ENCODE measurements at places on chromosomes 6 and 20.
A peak's percentile ranks its signal among the peaks of the same experiment; 100 is the strongest.

DNA sequence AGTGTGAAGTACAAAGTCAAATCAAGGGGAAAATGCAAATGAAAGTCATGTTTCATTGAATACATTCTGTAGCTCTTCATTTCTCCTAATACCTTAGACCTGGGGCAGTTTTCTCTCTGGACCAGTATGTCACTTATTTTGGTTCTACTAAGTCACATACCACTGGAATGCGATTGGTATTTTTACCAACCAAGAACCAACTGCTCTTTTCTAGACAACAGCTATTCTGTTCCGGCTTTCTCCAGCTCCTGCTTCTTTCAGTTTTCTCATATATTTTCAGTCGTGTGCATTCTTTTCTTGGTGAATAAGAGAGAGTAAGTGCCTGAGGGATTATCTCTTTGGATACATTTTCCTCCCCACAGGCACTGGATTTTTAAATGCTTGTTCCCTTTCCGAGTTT, 39.2 kb upstream of the SPACA1 start:
- DNase-seq = no peak

GRCh38 chr6:4136354-4136831, 1.0 kb upstream of the ECI2 start:
- DNase-seq = no peak

DNA sequence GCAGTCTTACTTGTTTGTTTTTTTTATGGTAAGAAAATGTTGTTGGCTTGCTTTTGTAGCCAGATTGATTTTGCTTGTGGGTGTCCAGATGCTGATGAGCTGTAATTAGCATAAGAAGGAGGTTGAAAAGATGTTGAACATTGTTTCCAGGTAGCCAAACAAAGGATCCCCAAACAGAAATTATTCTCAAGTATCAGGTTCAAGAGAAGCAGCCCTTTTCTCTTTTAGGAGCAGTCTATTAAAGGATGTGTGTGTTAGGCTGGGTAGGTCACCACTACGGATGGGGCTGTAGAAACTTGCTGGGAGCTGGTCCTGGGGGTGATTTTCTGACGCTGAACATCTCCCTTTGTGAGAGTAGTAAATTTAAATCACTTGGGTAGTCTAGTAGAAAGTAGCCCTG, 86.9 kb upstream of the VSTM2L start:
- DNase-seq = peak; percentile 57

- no peak for DNase-seq
These were observed 2.0 kb downstream of the ROS1 start for GRCh38 chr6:117423754-117424153.

GRCh38 chr6:112086744-112087135, 542 bp downstream of the TUBE1 start:
- peak; percentile 41 for DNase-seq

- no peak for DNase-seq
These were observed 9.2 kb downstream of the ENTPD6 start for GRCh38 chr20:25204550-25205276.

- no peak for DNase-seq
These were observed 577.4 kb downstream of the HTR1B start for GRCh38 chr6:76885861-76886301.

GRCh38 chr6:20680697-20681165, 146.5 kb downstream of the CDKAL1 start:
- DNase-seq = no peak

DNA sequence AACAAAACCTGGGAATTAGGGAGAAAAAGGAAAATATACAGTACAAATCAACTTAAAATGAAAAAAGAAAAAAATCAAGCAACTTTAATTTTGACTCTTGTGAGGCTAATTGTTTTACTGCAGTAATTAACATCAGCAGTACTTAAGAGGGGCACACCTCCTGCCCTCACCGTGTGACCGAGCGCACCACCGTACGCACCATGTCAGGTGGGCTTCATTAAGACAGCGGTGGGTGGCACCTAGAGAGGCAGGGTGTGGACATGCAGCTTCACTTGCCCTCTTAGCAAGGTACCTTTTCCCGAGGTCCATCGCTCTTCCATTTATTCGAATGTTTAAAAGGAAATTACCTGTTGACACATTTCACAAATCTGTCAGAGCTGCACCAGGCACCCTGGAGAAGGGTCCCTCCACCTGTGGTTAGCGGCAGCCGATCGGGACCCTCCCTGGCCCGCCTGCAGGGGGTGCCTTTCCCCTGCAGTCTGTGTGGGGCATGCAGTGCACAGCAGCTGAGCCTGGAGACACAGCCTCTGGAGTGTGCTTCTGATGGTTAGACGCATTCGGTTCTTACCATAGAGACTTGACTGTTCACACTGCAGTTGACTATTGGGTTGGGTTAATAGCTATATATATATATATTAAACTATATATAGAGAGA, 184.1 kb downstream of the TMEM242 start:
- DNase-seq = no peak

DNA sequence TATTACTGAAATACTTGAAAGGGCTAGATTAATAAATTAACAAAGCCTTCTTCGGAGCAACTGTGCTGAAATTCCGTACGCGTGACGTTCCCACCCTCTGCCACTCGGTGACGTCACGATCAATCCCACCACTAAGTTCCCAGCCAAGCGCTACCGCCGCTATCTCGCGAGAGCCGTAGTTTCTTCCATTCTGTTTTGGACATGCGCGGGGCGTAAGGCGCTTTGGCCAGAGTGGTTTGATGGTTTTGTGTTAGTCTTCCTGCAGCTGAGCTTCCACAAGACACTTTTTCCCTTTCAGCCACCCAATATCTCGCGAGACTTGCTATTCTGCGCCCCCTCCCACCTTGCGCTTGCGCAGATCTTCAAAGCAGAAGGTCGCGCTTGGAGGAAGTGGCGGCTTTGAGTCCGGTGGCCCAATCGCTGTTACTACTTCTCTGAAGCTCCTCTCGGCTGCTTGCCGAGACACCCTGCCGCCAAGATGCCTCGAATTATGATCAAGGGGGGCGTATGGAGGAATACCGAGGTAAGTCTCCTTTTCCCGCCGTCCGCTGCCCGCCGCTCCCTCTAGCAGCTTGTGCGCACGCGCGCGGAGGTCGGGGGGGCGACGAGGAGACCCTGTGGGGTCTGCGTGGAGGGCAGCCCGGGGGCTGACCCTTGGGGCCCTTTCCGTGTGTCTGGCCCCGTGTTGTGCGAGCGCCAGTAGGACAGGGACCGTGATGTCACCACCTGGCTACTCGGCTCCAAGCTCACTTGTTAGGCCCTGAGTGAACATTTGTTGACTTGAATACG, at the start of gene CDC5L:
CDC5L (plus strand) TSS at position 361 of the 789 bp plus-strand sequence; CDS start at position 479, 118 bp downstream.
- DNase-seq = peak; percentile 98

DNA sequence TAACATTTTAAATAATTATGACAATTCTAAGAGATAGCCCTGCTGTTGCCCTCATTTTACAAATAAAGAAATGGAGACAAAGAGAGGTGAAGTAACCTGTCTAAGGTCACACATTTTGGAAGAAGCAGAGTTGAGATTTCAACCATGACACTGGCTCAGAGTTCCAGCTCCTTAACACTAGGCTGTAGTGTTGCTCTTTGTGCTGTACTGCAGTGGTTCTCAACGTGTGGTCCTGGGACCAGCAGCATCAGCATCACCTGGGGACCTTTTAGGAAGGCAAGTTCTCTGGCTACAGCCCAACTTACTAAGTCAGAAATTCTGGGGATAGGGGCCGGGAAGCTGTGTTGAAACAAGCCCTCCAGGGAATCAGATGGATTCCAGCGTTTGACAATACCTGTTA, 62.4 kb upstream of the FERMT1 start:
- no peak for DNase-seq

DNA sequence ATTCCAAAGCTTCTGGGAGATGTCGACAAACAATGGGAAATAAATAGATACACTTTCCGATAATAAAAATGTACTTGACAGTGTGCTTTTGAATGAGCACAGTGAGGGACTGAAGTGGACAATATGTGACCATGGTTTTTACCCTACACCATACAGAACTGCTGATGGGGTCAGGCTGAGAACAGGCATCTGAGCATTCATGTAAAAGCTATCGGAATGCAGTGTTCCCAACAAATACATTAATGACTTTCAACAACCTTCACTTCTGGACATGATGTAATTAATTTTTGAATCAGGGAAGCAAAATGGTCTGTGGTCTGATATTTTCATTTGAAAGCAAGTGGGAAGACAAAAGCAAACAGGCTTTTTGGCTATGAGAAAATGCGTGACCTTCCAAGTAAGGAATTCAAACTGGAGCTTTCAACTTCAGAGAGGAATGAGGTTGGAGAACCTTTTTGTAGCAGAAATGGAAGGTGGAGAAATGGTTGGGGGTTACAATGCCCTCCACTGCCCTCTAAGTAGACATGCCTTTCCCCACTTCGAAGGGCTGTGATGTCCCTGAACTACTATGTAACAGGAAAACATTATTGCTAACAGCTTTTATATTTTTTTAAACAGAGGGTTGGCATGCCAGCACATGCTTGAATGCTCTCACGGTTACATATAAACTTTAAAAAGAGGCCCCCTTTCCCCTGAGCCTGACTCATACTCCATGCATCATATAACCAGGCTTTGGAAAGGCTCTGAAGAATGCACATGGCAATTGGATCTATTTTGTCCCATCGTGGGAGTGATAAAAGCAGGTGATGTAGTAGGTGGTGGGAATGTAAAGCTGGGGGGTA, 203.5 kb upstream of the CITED2 start:
- no peak for DNase-seq

GRCh38 chr6:117547688-117548621, 54.4 kb downstream of the GOPC start:
- DNase-seq = no peak

DNA sequence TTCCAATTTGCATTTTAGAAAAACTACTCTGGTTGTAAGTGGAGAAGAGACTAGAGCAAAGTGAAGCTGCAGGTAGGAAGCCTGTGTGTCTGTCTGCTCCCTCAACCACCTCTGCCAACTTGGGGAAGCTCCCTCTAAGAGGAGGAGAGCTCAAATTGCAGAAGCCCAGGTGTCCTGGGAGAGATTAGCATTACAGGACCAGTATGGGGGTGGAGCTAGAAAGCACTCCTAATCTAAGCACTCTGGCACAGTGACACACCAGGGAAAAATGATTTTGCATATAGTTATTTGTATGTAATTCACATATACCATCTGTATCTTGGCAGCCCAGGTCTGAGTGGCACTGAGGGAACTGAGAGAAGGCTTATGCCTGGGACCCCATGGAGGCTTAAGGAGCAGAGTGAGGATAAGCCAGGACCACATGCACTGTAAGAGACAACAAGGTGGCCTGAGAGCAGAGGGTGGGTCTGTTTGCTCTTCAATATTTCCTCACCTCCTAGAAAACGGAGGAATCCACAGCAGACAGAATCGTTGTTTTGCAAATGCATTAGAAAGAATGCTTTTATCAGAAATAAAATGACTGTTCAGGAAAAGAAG, 13.6 kb downstream of the GSTA2 start:
- no peak for DNase-seq

DNA sequence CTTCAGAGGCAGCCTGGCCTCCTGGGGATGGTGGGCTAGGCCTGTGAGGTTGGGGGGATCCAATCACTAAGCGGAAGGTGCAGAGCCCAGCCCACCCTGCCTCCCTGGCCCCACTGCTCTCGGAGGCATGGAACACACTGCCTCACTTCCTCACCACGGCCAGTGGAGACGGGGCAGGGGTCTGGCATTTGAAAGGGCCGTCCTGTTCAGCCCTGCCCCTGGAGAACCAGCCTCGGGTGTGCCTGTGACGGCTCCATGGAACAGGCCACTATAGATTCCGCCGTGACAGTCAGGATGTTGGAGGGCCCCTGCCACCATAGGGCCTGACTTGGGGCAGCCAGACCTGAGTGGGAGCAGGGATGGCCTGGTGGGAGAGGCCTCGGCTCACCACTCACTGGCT, 110.2 kb downstream of the DACT2 start:
- DNase-seq = no peak

GRCh38 chr6:130167655-130168054, 55.1 kb downstream of the SAMD3 start:
- no peak for DNase-seq

GRCh38 chr6:6714118-6714897, 125.8 kb downstream of the LY86 start:
- no peak for DNase-seq

- DNase-seq = no peak
These were observed 71.2 kb upstream of the THBS2 start for GRCh38 chr6:169324656-169325459.

GRCh38 chr6:129908858-129909257, 47.7 kb upstream of the TMEM244 start:
- no peak for DNase-seq

- no peak for DNase-seq
These were observed 10.6 kb downstream of the NFATC2 start for GRCh38 chr20:51531712-51532456.

- DNase-seq = no peak
These were observed 81.9 kb upstream of the E2F3 start for GRCh38 chr6:20319520-20320357.

DNA sequence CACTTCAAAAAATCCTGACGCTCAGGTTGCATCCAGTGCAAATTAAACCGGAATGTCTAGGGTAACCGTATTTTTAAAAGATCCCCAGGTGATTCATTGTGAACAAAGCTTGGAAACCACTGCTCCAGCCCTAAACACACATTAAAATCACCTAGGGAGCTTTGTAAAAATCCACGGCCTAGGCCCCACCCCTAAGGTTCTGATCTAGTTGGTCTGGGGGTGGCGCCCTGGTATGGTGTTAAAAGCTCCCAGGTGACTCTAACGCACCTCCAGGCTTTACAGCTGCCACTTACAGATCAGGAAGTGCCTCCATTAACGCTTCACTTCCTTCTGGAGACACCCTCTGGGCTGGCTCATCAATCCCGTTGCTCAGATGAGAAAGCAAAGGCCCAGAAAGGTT, 92.2 kb downstream of the GRM4 start:
- peak; percentile 58 for DNase-seq

- DNase-seq = no peak
These were observed 36.4 kb upstream of the FAM83B start for GRCh38 chr6:54810147-54810546.

- DNase-seq = no peak
These were observed 3.8 kb downstream of the CEBPB start for GRCh38 chr20:50194422-50194830.

- no peak for DNase-seq
These were observed 7.7 kb downstream of the NKAIN2 start for GRCh38 chr6:123811378-123811777.

- DNase-seq = peak; percentile 93
These were observed 56.4 kb upstream of the VSTM2L start for GRCh38 chr20:37846573-37846972.

- DNase-seq = peak; percentile 63
These were observed 176.5 kb upstream of the GJE1 start for GRCh38 chr6:141956046-141956761.

DNA sequence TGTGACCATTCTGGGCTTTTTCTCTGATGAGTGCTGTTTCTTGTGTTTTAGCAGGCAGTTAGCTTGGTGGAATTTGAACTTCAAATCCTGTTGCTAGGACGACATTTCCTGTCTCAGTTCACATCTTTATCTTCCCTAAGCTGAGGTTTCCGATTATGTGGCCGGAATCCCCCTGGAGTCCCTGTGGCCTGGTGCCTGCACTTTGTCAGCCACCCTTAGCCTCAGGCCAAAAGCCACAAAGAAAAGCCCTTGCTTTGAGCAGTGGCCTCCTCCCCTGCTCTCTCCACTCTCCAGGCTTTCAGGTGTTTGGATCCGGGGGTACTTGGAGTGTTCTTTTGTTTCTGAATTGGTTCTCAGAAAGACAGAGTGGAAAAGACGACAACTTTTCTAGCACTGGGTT, 59.9 kb upstream of the PMEPA1 start:
- DNase-seq = no peak

- DNase-seq = no peak
These were observed 93.2 kb downstream of the CLVS2 start for GRCh38 chr6:123089226-123089625.
